NCI-H2081 treated with DMSO at 0.1 percent for 48 hours (cell line): ENCODE measurements at places on chromosomes 11 and 22.

DNA sequence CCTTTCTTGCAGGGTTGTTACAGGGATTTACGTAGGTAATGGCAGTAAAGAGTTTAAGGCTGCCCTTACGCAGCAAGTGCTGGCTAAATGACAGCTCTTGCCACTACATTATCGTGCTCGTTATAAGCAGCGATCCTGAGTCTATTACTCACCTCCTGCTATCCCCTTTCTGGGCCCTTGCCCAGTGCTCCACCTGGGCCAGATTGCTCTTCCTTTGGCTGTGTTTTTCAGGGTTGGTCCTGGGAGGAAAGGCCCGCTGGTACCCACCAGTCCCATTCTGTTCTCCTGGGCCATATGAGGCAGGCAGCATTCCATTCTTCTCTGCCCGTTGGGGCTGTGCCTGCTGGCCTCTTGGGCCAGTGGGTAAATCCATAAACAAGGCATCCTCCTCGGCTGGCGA lies 87.5 kb downstream of the C11orf58 start:
- DNase-seq = no peak

DNA sequence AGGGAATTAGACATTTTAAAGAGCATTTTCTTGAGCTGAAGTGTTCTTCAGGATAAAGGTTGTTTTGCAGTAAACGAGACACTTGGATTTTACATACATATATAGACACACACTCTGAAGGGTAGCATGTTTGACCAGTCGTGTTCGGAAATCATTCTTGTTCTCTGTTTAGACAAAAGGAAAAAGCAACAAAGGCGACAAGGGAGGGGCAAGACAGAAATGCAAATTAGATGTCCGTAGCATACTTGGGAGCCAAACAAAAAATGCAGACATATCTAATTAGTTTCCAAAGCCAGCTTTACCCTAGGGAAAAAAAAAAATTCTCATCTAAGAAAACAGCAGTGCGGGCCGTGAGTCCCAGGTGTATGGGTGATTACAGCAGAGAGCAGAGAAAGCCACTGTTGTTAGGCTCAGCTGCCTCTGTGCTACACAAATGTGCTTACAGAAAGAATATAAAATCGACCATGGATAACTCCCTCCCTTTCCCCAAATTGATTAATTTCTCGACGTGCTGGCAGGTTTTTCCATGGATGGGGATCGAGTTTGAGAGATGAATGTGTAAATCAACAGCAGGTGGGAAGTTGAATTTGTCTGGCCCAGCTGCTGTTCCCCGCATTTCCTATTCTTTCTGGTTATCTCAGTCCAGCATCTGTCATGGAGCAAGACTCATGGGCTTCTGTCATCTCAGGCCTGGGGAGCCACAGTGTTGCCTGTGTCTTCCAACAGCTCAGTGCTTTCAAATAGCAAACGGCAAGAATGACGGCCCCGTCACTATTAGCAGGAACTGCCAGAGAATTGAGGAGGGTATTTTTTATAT lies 176.5 kb upstream of the TTC12 start:
- DNase-seq = peak; percentile 62

GRCh38 chr11:69992026-69992425 lies 86.1 kb upstream of the ANO1 start:
- no peak for DNase-seq

DNA sequence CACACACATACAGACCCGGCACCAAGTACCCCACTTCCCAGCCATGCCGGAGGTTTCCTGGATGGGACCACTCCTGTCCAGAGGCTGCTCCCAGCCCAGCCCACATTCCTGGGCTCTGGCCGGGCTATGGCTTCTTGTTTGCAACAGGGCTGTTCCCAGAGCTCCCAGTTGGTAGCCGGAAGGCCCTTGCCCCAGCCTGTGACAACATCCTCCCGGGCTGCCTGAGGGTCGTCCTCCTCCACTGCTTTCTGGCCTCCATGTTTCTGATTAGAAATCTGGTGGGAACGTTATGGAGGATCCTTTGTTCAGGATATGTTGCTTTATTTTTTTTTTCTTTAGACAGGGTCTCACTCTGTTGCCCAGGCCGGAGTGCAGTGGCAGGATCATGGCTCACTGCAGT lies 952 bp upstream of the CYP2D6 start:
- DNase-seq = no peak

DNA sequence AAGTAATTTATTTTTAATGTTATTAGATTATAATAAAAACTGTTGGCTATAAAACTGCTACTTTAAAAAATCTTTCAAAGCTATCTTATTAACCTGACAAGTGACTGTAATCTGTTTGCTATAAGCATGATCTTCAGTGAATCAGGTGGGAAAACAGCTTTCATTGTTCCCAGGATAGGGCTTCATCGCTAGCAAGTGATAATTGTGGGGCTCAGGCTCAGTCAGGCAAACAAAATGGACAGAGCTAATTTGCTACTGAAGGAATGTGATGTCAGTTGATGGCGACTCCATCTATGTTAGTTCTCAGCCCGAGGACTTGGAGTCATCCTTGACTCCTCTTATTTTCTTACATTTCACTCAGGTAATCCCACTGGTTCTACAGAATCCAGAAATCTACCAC lies 125.0 kb downstream of the RASSF10 start:
- no peak for DNase-seq

DNA sequence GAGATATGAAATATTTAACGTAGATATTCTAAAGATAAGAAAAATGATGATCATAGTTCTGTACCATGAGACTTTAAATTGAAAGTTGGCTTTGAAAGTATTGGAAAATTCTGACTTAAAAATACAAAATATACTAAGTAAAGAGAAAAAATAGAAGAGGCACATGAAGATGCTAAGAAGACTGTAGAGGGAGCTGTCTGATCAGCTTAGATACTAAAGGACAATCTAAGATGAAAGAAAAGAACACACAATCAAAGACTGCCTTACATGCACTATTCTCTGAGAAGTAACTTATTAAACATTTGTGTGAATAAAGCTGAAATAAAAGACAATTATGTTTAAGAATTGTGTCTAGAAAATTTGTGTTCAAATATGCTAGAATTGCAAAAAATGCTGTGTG lies 55.1 kb downstream of the RBMXL2 start:
- no peak for DNase-seq

DNA sequence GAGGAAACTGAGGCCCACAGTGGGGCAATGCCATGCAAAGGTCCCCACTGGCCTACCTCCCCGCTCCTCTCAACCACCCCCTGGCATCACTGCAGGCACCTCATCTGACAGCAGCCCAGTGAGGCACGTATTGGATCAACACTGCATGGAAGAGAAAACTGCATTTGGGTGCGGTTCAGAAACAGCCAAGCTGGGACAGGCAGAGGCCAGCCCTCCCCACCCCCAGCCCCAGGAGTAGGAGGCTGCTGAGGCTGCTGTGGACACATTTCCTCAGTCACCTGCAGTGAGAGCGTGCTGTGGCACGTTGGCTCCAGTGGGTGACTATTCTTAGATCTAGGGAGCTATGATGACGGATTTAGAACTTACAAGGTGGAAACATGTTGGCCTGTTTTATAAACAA lies 63.7 kb downstream of the KCNC1 start:
- DNase-seq = no peak

DNA sequence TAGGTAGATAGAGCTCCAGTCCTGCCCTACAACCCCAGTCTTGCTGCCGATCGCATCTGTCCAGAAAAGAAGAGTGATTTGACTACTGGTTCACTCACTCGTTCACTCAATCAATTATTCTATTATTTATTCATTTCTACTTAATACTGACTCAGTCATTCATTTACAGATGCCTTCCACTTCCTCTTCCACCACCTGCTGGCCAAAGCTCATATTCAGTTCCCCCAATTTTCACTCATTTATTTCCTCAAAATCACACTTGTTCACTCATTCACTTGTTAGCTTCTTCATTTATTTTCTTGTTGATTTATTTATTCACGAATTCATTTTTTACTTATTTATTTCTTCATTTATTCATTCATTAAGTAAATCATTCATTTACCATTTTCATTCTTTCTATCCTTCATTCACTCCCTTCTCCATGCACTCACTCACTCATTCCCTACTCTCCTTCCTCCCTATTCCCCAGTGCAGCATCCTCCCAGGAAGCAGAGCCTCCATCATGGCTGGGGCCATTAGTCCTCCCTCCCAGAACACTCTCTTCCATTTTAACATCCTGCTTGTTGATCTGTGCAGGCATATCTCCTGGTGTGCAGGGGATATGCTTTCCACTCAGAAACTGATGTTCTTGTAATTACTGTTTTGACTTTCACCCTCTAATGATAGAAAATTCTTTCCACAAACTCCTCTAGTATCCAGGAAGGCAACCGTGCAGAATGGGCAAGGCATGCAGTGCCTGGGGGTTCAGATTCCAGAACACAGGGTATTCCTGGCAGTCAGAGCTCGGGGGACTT lies 281.0 kb downstream of the TENM4 start:
- DNase-seq = no peak

DNA sequence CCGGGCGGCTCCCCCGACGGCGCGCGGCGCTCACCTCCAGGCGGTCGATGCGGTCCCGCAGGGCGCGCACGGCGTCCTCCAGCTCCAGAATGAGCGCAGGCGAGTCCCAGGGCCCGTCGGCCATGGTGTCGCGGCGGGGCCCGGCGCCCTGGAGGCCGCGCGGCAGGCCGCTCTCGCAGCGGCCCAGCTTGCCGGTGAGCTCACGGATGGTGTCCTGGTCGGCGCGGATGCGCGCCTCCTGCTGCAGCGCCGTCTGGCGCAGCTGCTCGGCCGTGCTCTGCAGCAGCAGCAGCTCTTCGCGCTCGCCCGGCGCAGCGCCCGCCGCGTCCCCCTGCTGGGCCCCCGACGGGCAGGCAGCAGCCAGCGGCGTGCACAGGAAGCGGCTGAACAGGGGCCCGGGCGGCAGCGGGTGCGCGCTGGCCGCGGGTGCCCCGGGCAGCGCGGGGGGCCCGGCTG lies 599 bp downstream of the NPTXR start:
- DNase-seq = no peak
